RWPE1 (cell line): ENCODE measurements at places on chromosomes 6 and 20.
A peak's percentile ranks its signal among the peaks of the same experiment; 100 is the strongest.

GRCh38 chr20:25295386-25296093, 47.7 kb downstream of the PYGB start:
- no peak for DNase-seq

DNA sequence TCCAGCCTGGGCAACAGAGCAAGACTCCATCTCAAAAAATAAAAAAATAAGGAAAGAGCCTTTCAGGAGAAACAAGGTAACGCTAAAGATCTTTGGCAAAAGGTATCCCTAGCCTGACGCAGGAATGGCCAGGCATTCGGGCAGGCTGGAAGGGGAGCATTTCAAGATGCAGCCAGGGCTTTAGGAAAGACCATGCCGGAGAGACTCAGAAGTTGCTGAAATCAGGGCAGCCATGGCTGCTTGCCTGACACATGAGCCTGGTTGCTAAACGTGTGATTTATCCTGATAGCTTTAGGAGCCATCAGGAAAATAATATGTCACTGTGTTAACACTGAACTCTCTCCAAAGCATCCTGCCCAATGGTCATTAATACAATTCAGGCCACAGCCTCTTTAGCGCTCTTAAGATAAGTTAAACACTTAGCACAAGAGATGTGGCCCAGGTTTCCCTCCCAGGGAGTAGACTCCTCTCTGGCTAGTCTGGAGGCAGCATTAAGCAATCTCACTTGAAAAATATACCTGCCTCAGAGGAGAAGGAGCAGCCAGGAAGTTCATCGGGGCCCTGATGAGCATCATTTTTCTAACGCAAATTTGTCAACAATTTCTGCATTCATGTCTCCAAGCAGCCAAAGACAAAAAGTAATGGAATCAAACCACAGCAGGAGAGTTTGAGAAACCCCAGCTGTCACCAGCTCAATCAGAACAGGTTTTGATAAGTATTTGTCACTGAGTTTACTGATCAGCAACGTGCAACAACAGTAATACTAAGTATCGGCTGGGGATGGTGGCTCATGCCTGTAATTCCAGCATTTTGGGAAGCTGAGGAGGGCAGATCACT, 200.0 kb downstream of the ZMYND8 start:
- no peak for DNase-seq

GRCh38 chr6:23851522-23851921, 274.5 kb upstream of the NRSN1 start:
- no peak for DNase-seq

DNA sequence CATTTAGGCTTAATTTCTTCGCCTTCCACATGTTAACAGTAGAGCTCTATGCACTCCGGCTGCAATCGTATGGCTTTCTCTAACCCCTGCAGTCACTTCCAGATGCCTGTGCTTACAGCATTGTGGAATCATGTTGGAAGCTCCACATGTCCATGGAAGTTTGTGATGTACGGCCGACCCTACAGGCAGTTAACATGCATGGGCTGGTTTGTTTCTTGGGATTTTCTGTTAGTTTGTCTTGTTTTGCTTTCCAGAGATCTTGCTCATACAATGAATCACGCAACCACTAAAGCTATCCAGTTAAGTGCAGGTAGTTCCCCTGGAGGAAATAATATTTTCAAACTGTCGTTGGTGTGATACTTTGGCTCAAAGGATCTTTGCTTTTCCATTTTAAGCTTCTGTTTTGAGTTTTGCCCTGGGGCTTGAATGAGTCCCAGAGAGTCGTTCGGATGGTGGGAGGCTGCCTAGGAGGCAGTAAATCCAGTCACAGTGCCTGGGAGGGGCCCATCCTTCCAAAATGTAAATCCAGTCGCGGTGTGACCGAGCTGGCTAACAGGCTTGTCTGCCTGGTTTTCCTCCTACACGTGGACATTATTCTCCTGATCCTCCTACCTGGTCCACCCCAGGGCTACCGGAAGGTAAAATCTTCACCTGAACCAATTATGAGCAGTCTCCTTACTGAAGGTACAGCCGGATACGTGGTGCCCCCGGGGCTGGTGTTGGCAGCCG, 225.9 kb downstream of the SMOC2 start:
- peak; percentile 78 for DNase-seq

- DNase-seq, result no peak
These were observed 12.5 kb upstream of the BFSP1 start for GRCh38 chr20:17543531-17544131.
